Erythroblast (primary cell): ENCODE measurements at places on chromosomes 7 and 10.

- no peak for DNase-seq
Measured at GRCh38 chr10:57535306-57535705, 732.4 kb downstream of the IPMK start.

- DNase-seq: no peak
Measured at GRCh38 chr7:112293416-112293815, 86.9 kb downstream of the ZNF277 start.

GRCh38 chr10:78215645-78216044 is 182.0 kb downstream of the RPS24 start:
- DNase-seq: no peak

DNA sequence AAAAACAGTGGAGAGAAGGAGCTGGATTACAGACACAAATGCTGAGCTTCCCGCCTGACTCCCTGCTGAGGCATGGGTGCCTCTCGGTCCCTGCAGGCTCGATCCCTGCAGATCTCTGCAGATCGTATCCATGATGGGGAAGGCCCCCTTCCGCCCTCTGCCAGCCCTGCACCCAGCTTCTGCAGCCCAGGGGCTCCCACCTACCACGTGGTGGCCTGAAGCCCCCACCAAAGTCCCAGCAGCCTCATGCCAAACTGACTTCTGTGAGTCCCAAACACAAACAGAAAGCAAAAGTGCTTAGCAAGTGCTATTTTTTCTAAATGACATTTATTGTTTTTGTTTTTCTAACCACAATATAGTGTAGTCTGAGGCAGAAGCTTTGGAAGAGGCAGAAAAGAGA is 127.1 kb upstream of the CHST15 start:
- no peak for DNase-seq

GRCh38 chr10:125144206-125144605 is 16.2 kb downstream of the CTBP2 start:
- no peak for DNase-seq

DNA sequence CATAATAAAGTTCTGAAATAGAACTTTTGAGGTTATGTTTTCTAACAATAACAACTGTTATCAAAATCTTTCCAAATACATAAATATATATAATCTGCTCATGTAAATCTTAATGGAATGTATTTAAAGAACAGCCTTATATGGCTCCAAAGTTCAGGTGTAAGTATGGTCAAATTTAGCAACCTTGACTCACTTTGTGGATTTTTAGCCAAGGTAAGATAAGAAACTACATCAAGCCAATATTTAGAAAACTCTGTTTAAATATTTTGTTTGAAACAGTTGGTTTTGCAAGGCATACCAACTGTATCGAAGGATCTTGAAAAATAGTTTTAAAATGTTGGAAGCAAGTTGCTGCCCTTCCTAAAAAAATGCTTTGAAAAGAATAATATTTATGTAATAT is 228.9 kb upstream of the SEMA3D start:
- DNase-seq: no peak

DNA sequence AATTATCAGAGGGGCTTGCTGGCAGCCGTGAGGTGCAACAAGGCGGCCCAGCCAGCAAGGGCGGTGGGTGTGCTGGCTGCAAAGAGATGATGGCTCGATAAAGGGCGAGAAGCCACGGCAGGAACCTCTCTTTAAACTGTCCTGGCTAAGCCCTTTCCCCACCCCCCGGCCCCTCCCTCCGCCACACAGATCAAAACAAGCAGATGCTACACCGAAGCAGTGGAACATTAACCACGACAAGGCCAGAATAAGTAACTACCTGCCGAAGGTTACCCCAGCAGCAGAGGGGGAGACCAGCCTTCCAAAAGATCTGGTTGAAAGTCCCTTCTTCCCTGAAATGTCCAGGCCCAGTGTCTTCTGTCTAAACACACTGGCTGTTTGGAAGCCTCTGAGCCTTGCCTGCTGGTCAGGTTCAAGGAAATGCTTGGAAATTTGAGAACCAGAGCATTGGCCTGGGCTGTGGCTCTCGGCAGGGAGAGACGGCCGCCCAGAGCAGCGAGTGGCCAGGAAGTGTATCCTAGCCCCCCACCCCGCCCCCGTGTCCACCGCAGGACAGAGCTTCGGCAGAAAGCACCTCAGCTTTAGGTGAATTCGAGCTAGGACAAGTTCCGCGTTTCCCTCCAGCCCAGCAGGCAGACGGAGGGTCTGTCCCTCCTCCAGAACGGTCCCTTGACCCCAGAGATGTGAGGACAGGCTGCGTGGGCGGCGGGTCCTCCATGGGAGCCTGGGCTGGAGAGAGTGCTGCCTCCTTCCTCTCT is 2.1 kb downstream of the FAM20C start:
- no peak for DNase-seq

GRCh38 chr10:110352930-110353243 is 48.2 kb upstream of the SMNDC1 start:
- DNase-seq: no peak

- peak; percentile 28 for DNase-seq
Measured at GRCh38 chr10:71727105-71727737, 7.6 kb upstream of the C10orf105 start.

GRCh38 chr10:127384532-127384931 is 164.6 kb upstream of the NPS start:
- DNase-seq: no peak

GRCh38 chr7:135169141-135169963 is 1.2 kb downstream of the CYREN start:
- DNase-seq: peak; percentile 82

GRCh38 chr7:968205-969105 is 6.9 kb downstream of the COX19 start:
- DNase-seq: no peak
